ENCODE measurements at places on chromosomes 13 and 19.

- no peak for DNase-seq
These were observed 507.0 kb downstream of the DACH1 start for GRCh38 chr13:71360041-71360440.

GRCh38 chr19:19750842-19751790 lies 18.2 kb upstream of the ZNF14 start:
- no peak for DNase-seq

DNA sequence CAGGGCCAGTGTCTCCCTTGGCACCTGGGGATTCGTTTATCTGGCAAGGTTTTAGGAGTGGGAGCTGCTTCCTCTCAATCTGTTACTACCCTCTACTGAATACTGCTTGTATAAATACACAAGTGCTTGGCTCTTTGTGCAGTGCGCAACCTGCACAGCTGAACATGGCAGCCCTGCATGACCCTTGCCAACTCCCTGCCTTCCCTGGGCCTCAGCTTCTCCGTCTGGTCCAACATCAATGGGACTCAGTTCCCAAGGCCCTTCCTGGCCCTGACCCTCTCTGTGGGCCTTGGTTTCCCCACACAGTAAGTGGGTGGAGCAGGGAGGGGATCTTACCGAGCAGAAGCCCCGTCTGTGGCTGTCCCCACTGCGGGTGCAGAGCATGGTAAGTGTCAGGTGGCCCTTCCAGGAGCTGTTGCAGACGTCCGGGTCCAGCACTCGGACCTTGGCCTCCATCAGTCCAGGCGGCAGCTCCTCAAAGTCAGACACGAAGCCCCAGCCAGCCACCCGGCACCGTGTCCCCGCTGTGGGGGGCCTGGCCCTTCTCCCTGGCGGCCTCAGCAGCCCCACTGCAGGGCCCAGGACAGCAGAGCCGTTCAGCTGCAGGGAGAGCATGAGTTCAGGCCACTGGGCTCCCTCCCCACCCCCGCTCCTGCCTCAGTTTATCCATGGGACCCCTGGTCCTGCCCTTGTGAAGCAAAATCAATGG lies 8.5 kb downstream of the PRSS57 start:
- no peak for DNase-seq

DNA sequence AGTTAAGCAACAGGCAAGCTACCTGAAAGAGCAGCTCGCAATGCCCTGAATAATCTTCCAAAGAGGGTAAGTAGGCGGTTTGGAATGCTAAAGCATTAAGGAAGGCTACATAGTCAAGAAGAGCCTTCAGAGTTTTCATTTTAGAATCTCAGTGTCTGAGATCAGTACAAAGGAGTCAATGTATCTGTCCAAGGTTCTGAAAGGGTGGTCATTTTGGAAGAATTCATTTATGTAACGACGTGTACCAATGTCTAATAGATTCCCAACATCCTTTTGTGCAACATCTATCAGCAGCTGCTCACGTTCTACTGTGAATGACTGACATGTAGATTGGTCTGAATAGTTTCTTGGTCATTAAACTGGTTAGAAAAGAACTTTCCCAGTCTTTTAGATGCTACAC lies 15.2 kb downstream of the ZNF665 start:
- no peak for DNase-seq

DNA sequence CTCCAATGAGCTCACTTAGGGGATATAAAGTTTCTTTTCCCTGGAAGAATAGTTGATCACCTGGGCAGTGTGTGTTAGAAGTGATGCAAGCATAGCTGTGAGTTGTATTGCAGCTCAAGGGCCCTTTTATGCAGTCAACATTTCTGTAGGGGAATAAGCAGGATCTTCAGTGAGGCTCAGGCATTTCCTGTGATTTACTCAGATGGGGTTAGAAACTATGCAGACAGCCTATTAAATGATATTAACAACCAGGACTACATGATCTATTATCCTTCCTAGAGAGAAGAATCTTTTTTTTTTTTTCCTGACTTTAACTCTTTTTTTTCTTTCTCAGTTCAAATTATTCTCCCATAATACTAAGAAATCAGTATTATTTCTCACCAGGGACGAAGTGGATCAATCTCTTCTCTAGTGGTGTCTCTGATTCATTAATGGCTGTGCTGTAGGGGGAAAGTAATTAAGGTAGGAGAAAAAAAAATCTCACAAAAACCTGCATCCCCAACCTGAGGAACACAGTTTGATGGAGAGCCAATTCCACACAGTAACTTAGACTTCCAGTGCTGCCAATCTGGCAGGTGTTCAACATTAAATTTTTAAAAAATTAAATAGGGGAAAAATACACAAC lies 126.4 kb upstream of the SLC10A2 start:
- DNase-seq = no peak

DNA sequence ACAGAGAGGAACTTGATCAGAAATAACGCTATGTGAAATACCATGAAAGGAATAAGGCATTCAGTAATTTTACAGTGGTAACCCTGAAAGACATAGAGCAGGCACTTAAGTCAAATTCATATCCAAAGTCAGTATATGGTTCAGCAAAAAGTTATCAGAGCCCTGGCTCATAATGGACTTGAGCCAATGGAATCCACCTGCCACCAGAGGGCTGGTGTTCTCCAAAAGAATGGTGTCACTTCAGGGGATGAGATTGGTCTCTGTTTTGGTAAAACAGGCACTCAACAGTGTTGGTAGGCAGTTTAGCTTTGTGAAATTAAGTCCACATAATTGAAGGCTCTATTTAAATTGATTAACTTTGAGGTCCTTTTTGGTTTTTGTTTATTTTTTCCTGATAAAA lies 93.9 kb downstream of the LIG4 start:
- peak; percentile 1 for DNase-seq

DNA sequence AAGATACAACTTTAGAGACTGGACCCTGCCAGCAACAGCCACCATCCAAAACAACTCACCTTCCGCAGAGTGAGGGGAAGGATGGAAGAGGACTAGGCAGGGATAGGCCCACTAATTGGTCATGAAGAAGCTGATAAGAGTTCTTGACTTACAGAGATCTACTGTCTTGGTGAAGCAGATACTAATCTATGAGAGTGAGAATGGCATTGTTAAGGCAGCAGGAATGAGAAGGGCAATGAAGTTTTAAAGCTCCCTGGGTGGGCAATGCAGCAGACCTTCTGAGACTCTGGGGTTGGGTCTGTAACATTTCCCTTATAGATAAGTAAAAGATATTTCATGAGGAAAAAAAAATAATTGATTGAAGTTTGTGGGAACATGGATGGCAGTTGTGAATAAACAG lies 63.7 kb downstream of the KLF12 start:
- DNase-seq = no peak

DNA sequence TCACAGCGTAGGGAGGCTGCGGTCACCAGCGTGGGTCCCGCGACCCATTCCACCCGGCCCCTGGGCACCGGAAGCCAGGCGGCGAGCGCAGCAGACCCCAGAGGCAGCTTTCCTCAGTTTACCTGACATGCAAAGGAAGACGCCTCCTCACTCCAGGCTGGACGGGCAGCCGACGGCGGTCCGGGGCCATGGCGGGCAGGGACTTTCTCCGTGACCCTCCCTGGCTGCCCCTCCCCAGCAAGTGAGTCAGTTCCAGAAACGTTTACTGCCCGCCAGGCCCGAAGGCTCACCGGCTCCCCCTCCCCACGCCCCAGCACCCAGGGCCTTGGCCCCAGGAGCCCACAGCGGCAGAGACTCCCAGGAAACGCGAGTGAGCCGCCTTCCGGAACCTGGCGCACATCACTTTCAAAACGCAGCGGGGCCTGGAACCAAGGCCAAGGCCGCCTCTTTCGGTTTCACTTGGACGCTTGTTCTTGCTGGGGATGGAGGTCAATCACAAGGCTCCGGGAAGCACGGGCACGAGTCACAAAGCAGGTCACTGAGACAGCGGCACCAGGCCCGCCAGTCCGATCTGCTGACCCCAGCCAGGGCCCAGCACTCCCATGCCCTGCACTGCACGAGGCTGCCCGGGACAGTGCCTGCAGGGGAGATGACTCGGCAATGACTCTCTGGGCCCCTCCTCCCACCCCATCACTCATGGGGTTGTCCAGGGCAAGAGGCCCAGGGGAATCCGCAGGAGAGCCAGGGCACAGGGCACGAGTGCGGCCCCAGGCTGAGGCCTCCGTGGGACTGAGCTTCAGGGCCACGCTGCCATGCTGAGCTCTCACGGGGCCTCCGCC lies 5.3 kb downstream of the SBNO2 start:
- DNase-seq = no peak

GRCh38 chr19:42563352-42564210 lies 31.1 kb downstream of the CEACAM8 start:
- no peak for DNase-seq

DNA sequence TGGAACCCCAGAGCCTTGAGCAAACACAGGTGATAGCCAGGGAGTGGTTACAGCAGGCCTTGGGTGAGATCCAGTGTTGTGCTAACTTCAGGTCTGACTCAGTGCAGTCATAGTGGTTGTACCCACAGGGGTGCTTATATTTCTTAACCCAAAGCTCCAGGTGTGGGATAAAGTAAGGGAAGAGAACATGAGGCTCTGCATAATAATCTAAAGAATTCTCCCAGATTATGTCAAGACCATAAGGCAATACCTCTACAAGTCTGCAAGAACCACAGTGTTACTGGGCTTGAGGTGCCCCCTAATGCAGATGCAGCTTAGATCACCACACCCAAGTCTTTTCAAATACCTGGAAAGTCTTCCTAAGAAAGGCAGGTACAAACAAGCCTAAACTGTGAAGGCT lies 485.4 kb downstream of the RFC3 start:
- no peak for DNase-seq

DNA sequence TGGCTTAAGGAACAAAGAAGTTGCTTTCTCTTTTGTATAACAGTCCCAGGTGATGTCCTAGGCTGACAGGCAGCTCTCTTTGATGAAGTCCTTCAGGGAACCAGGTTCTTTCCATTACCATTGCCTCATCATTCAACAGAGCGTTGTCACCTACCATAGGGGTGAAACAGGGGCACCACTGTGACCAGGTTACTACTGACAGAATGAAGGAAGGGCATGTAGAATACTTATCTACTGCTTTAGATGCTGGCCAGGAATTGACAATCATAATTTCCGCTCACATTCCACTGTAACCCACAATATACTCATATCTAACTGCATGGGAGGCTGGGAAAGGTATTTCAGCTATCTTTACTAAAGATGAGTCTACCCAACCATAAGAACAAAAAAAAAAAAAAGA lies 148.0 kb upstream of the FNDC3A start:
- no peak for DNase-seq

DNA sequence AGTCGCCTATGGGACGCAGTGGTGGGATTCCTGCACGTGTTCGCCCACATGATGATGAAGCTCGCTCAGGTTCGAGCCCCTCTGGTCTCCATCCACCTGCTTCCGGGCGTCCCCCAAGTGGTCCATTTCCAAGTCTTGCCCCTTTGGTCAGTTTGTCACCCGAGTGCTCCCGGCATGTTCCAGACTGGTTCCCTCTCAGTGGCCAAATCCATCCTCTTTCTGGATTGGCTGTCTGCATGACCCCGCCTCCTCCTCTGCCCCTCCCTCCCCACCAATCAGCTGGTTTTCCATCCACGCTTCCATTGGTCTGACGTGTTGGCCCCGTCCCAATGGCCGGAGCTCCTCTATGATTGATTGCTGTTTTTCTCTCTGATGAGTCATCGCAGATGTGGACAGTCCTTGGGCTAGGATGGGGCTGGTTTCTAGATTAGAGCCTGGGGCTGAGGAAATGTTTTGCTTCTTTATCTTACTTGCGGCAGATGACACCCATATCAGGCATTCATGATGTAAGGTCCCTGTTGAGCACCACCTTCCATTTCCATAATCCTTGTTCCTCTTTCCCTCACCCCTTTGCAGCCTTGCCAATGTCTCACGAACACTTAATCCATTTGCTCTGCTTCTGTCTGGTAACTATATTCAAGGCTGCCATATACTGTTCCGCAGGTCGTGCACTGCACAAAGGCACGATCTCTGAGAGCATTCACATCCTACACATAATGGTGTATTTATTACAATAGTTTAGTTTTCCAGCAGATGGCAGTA lies 73.8 kb downstream of the MAP4K1 start:
- no peak for DNase-seq

DNA sequence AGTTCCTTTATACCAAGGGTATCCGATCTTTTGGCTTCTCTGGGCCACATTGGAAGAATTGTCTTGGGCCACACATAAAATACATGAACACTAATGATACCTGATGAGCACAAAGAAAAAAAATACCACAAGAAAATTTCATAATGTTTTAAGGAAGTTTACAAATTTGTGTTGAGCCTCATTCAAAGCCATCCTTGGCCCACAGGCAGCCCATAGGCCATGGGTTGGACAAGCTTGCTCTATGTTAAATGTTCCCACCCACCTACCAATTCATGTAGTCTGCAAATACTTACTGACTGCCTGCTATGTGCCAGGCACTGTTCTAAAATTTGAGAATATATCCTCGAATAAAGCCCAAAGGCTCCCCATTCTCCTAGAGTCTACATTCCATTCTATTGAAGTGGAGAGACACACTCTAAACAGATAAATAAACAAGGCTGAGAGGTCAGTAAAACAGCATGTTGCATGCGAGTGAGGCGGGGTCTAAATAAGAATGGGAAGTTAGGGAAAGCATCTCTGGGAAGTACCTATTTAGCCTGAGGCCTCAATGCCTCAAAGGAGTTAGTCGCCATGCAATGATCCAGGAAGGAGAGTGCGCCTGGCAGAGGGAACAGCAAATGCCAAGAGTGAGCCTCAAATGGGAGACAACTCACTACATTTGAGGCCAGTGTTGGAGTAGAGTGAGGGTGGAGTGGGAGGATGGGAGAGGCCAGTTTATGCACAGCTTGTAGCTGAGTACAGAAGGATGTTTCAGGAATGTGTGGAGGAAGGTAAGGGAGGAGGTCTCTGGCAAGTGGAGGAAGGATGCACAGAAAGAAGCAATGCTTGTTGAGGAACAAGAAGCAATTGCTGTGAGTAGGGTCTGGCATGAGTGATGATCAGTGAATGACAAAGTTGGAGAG lies 52.5 kb upstream of the CLDN10 start:
- DNase-seq = no peak

DNA sequence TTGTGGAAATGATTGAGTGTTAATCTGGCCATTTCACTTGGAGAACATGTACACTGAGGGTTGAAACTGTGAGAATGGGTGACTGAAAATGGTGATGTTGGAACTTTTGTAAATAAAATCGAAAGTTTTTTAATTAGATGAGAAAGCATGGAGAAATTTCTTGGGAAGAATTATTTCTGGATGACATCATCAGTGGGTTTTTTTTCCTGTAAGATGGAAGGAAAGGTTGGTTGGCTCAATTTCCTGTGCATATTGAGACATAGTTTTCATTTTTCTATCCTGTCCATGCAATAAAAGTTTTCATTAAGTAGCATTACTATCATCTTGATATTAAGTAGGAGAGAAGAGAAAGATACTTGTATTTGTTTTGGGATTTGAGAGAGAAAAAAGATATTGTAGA lies 120.6 kb upstream of the HTR2A start:
- no peak for DNase-seq

- DNase-seq = no peak
These were observed 1920.9 kb upstream of the PCDH20 start for GRCh38 chr13:63336549-63336948.

Measured in brain pericyte (primary cell).